ENCODE measurements at places on chromosomes 7 and 10.

DNA sequence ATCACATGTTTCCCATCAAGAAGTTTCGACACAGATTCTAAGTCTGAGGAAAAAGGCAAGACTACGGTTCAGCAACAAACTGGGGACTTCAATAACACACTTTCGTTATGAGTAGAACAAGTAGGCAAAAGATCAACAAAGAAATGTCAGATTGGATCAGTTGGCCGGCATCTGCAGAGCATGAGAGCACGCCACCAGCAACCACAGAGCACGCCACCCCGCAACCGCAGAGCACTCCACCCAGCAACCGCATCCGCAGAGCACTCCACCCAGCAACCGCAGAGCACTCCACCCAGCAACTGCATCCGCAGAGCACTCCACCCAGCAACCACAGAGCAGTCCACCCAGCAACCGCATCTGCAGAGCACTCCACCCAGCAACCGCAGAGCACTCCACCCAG is 89.7 kb upstream of the FAM20C start:
- peak; percentile 4 for DNase-seq

DNA sequence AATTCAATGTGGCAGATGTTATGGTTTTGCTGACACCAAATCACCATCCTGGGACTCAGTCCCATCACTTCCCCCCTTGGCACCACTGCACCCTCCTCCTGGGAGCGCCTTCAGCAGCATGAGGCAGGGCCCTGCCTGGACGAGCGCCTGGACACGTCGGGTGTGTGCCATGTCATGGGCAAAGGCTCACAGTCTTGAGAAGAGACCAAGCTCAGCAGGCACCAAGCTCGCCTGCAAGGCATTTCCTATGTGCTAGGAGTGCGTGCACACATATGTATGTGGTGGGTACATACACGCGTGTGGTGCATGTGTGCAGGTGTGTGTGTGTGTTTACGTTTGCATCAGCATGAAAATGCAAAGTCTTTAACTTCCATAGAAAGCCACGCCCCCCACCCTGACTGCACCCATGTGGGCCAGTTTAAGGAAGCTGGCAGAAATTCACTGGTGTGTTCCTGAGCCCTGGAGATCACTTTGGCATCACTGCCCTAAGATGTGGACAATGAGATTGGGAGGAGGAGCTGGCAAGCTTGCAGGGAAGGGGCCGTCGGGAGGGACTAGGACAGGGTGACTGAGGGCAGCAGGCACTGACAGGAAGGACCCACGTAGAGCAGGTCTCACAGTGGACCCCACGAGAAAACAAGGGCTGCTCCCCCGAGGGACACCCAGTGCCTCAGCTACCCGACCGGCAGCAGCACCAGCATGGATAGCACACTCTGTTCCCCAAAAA is 169.9 kb upstream of the PPP2R2D start:
- DNase-seq: no peak

- DNase-seq: no peak
Observed at GRCh38 chr10:110456523-110457091, 41.1 kb upstream of the DUSP5 start.

DNA sequence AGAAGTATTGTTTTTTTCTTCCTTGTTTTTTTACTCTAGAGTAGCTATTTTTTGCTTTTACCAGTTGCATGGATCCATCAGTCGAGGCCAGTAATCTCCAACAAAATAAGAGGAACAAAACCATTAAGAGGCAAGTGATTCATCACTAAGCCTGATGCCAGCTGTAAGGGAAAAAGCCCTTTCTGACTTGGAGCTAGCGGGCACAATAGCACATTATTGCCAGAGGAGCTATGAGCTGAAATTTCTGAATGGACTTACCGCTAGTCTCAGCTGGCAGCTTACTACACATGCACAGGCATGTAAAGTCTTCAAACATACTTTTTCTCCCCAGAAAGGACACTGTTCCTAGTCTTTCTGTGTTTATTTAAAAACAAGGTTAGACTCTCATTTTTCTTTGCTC is 41.6 kb upstream of the PTPRZ1 start:
- DNase-seq: no peak

- DNase-seq: no peak
Observed at GRCh38 chr7:87253589-87254087, 34.1 kb upstream of the TMEM243 start.

GRCh38 chr7:30988351-30989005 is 24.7 kb downstream of the GHRHR start:
- no peak for DNase-seq

- DNase-seq: no peak
Observed at GRCh38 chr7:131021902-131022301, 287.9 kb upstream of the KLF14 start.

DNA sequence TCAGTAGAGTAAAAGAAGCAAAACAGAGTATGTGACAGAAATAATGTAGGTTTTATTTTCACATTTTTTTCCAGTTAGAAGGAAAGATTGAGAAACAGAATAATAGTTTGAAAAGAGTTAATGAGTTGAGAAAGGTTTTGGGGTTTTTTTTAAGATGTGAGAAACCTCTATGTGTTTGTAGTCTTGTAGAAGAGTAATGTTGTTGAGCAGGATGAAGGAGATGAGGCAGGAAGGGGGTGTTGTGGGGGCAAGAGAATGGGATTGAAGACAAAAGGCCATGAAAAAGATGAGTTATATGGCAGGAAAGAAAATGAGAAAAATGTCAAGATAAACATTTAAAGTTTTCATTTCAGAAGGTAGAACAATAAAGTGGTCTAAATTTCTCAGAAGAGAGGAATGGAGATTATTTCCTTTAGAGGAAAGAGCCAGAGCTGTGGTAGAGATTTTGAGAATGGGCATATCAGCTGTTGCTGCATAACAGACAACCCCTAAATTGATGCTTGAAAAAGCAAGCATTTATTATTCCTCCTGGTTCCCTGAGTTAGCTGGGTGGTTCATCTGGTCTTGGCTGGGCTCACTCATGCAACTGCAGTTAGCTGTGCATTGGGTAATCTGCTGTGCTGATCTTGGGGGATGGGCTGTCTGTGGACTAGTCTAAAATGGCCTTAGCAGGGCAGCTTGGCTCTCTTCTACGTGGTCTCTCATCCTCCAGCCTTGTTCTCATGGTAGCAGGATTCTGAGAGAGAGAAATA is 27.1 kb downstream of the PCGF5 start:
- no peak for DNase-seq

DNA sequence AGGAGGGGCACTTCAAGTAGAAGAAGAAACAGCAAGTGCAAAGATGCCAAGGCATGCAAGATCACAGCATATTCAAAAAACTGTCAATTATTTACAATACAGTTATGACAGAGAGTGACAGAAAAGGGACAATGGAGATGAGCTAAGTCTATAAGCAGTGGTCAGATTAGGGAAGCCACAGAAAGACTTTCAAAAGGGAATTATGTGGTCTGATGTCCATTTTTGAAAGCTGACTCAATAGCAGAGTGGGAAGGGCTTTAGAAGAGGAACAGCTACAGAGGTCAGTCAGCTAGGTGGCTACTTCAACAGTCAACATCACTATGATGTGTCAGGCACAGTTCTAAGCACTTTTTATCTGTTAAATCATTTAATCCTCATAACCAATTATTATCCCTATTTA is 45.2 kb upstream of the SPOCK2 start:
- no peak for DNase-seq

DNA sequence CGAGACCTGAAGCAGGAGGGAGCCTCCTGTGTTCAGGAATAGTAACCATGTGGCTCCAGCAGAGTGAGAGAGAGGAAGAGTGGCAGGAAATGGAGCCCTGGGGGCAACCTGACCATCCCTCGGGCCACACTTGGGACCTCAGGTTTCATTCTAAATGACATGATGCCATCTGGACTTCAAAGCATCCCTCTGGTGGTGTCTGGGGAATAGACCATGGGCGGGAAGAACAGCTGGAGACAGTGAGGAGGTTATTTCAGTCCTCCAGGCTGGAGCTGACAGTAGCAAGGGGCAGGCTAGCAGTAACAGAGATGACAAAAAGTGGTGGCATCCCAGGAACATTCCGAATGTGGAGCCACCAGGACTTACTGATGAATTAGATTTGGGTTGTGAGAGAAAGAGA is 44.8 kb downstream of the AKR1B1 start:
- DNase-seq: no peak

DNA sequence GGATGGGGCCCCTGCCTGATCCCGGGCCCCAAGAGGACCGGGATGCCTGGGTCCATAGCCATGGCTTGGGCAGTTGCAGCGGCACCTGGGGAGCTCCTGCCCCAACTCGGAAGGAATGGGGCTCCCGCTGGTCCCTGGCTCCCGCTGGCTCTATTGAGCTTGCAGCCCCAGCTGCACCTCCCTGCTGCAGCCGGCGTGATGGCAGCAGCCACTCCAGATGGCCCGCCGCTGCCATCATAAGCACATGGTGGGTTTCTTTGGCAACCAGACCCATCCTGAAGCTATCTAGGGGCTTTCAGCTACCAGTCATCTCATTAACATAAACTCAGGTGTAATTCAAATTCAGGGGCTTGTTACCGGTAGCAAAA is 11.1 kb upstream of the DNMBP start:
- no peak for DNase-seq

All from CD4-positive, alpha-beta T cell treated with Interleukin-17A for 1 hour (primary cell).